ENCODE measurements at places on chromosomes 3 and 15. TPM values are rescaled to one million over a fixed set of nuclear protein-coding genes. Genes with fewer than 3 reads are reported as not detected.

- no peak for ATAC-seq
Measured at GRCh38 chr3:183490211-183490601, 61.8 kb upstream of the MCF2L2 start.

GRCh38 chr15:70093070-70093469 lies 4.6 kb downstream of the TLE3 start:
- no peak for ATAC-seq

- peak; percentile 42 for ATAC-seq
Measured at GRCh38 chr3:42042747-42043098, 48.4 kb upstream of the TRAK1 start.

Gene SERINC4
- 0.63 TPM for total RNA-seq

Gene ALDH1L1
- 0.66 TPM for total RNA-seq

GRCh38 chr3:88595026-88595425 lies 445.3 kb downstream of the C3orf38 start:
- no peak for ATAC-seq

Gene ACTRT3
- total RNA-seq, result 0.05 TPM

- peak; percentile 76 for ATAC-seq
Measured at GRCh38 chr15:51874751-51875644, 45.5 kb downstream of the TMOD3 start.

- ATAC-seq, result no peak
Measured at GRCh38 chr15:58387130-58387529, 44.7 kb upstream of the LIPC start.

DNA sequence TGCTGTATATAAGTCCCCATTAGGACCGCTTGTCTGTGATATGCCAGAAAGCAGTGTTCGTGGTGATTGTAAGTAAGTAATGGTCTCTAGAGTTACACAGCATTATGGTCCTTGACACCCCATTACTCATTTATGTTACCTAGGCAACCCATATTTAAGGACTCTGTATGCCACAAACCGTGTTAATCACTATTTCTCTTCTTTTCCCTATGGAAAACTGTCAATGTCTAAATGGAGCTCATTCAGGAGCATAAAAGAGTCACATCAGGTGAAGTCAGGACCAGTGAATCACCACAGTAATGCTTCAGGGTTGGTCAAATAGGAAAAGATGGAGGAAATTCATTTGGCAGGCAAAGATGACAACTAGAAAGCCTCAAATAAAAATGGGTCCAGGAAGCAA lies 146.6 kb upstream of the PEX5L start:
- ATAC-seq, result no peak

- no peak for ATAC-seq
Measured at GRCh38 chr15:87816811-87817210, 439.7 kb downstream of the NTRK3 start.

GRCh38 chr3:2826453-2826852 lies 283.7 kb downstream of the IL5RA start:
- no peak for ATAC-seq

DNA sequence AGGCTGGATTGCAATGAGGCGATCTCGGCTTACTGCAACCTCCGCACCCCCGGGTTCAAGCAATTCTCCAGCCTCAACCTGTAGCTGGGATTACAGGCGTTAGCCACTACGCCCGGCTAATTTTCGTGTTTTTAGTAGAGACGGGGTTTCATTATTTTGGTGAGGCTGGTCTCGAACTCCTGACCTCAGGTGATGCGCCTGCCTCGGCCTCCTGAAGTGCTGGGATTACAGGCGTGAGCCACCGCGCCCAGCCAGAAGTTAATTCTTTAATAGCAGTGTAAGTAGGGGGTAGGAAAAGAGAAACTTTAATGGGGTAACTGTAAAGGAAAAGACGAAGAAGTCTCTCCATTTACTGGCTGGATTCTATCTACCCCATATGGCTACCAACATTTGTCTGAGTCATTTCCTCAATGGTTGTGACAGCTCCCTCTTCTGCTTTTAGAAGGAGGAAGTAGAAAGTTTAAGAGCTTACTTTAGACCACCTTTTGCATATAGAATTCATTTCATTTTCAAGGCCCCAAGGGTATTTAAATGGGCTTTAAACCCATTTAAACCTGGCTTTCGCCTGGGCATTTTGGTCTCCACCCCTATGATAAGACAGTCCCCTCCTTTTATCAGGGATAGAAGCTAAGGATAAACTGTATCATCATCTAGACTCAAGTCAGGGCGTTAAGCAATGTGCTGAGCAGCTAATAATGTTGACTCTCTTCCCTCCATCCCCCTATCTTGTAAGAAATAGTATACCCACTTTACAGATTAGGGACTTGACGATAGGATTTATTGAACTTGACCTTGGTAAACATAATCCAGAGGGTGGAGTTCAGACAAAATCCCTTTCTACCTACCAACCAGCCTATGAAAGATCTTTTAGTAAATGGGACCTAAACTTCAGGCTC lies 1.1 kb upstream of the CDV3 start:
- ATAC-seq, result no peak

GRCh38 chr3:17841190-17841828 lies 98.9 kb upstream of the TBC1D5 start:
- peak; percentile 92 for ATAC-seq

GRCh38 chr3:5898106-5898505 lies 710.6 kb downstream of the EDEM1 start:
- no peak for ATAC-seq

DNA sequence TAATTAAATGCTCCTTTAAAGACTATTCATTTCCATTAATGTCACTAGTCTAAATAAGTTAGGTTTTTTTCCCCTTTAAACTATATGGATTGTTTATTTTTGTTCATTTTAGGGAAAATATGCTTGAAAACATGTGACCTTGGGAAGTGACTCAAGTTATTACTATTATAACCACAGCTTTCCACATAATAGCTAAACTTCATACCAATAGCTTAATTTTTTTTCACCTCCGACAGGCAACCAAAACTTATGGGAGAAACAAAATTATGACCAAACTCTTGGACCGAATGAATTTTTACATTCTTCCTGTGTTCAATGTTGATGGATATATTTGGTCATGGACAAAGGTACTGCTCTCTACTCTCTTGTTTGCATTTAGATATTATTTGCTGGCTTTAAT lies 16.2 kb downstream of the CPA3 start:
- no peak for ATAC-seq

DNA sequence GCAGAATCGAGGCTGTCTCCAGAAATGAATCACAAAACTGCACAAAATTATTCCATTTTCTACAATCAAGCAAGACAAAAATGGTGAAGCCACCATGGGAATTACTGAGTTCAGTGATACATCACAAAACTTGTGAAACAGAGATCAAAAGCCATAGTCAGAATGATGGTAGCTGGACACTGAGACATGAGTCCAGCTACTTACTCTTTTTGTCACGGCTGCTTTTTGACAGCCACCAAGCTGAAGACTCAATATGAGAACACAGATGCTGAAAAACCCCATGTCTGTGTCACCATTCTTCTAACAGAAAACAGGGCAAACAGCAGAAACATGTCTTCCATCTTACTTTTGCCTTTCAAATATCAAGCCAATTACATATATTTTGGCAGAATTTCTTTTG lies 237.6 kb downstream of the LPP start:
- ATAC-seq, result no peak

Gene AGTR1
- total RNA-seq, result 0.49 TPM

DNA sequence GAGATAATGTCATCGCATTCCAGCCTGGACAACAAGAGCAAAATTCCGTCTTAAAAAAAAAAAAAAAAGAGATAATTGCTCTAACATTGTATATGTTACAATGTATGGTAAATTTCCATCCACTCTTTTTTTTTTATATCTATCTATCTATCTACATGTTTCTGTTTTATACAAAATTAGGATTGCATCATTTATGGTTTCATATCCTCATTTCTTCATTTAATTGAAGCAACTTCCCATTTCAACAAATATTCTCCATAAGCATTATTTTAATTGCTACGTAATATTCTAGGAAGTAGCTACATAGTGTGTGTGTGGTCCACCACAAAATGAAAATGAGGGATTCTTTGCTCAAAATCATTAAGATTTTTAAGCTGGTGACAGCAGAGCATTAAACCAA lies 18.4 kb downstream of the RBP1 start:
- no peak for ATAC-seq

Gene MESP2
- total RNA-seq, result 0.18 TPM

GRCh38 chr15:94584833-94585244 lies 353.5 kb downstream of the MCTP2 start:
- peak; percentile 61 for ATAC-seq

Gene CAMKV
- total RNA-seq, result 40.5 TPM

GRCh38 chr3:186070996-186071395 lies 37.9 kb downstream of the ETV5 start:
- ATAC-seq, result no peak

DNA sequence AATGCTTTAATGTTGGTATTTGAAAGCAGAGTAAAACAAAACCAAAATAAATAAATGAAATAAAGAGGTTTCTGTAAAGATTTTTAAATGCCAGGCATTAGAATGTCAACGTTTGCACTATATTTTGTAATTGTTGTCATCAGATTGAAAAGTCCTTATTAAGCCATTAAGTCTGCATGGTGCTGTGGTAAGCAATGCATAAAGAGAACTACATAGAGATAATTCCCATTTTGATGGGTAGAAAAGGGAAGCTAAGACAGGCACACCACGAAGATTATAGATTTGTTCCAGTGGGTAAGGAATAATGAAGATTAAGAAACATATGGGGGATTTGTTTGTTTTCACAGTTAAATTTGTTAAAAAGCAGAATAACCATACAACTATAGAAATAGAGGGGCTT lies 52.5 kb upstream of the PPARG start:
- ATAC-seq, result no peak

Gene PLIN1
- not detected for total RNA-seq

Gene ECE2
- total RNA-seq, result 0.05 TPM

DNA sequence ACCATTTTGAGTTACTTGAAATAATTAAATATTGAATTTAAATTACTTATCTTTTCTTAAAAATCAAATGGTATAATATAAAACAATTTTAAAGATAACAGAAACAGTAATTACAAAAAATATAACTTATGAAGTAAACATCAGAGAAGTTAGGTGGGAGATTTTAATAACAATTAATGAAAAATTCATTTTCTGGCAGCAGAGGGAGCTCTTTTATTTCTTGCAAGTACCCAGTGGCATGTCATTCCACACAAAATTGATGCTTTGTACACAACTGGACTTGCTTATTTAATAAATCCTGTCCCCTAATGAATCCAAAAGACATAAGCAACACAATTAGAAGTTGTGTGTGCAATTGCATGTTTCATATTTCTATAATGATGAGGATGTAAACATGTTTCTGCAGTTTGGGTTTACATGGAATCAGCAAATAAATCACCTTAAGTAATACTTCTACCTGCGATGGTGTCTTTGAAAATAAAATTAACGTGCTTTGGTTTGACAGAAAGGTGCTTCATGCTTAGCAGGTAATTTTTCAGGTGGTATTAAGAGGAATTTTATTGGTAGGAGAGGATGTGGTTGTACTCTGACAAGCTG lies 861.3 kb downstream of the ZPLD1 start:
- ATAC-seq, result no peak

DNA sequence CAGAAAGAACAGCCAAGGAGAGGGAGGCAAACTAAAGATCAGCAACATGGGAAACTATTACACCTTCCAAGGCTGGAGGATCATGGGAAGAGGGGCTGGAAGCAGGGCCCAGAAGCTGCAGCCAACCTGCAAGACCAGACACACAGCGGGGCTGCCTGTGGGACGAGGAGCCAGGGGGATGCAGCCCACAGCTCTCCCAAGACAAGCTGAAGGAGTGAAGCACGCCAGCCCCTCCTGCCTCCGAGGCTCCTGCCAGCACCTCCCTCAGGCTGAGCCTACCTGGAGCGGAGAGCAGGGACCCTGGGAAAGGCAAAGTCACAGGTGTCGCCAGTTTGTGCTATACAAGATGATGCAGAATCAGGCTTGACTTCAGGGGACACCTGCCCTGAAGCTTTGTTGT lies 133.3 kb downstream of the OSBPL10 start:
- no peak for ATAC-seq
